ENCODE measurements at places on chromosomes 16 and 17. TPM values are rescaled to one million over a fixed set of nuclear protein-coding genes. Genes with fewer than 3 reads are reported as not detected.

DNA sequence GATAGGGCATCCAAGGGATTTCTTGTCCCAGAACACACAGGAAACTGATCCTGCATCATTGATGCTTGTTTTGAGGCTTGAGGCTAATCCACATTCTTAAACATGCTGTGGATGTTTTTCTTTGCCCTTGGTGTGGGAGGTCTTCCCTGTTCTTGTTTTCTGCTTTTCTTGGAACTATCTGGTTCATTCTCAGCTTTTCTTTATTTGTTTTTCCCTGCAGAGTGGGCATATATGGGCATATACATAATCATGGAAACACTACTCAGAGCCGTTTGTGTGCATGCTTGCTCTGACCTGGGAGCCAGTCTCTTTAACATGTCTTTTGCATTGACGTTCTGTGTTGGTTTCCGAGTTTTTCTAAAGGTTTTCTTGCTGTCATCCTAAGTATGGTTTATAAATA, 300.0 kb downstream of the SNX29 start:
- no peak for DNase-seq

Gene ITGB3
- 30.8 TPM for total RNA-seq

DNA sequence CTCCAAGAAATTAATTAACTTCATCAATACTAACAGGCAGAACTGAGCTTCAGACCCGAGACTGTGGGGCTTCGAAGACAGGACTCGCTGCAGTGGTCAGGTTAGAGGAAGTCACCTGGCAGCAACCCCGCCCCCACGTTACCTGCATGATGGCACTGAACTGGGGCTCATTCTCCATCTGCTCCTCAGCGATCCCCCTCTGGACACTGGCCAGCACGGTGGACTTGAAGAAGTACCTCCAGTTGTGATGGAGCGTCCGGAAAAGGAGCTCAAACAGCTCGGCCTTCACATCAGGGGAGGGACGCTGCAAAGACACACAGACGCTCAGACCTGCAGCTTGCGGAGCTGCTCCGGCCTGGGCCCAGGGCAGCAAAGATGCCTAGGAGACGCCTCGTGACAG, 40.9 kb upstream of the GSG1L start:
- peak; percentile 70 for DNase-seq

Gene CRHR1
- not detected for total RNA-seq

GRCh38 chr16:58009856-58010416, 8.7 kb downstream of the USB1 start:
- peak; percentile 54 for DNase-seq

DNA sequence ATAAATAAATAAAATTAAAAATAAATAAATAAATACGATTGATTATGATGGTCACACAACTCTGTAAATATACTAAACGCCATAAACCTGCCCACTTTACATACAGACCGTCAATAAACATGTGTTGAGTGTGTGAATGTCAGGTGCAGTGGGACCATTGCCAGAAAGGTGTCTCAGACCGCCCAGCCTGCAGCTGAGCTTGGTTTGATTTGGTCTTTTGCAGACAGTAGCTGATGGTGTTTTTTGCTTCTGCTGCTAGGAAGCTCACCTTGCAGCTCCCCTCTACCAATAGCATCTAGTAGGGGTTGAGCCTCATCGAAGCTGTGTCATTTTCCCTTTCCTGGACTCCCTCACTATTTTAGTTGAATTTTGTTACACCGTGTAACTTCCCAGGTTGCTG, 23.5 kb downstream of the UBALD1 start:
- no peak for DNase-seq

Gene CSH1
- total RNA-seq = not detected

DNA sequence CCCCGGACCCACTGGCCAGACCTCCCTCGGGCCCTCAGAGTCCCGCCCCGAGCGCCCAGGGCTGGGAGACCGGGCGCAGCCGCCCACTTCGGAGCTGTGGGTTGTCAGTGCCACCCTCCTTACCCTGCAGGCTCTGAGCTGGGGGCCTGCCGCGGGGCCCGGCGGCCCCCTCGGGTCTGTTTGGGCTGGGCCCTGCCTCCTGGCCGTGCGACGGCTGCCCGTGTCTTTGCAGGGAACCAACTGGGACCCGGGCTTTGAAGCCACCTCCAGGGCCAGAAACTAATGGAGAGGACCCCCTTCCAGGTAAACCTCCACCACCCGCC, 443 bp downstream of the TEDC2 start:
- DNase-seq = no peak

Gene TLCD1
- total RNA-seq = 2.6 TPM

Gene CMTM2
- 51.2 TPM for total RNA-seq

Gene HS3ST6
- not detected for total RNA-seq

- no peak for DNase-seq
Observed at GRCh38 chr16:57775661-57776469, 26.4 kb downstream of the KIFC3 start.

DNA sequence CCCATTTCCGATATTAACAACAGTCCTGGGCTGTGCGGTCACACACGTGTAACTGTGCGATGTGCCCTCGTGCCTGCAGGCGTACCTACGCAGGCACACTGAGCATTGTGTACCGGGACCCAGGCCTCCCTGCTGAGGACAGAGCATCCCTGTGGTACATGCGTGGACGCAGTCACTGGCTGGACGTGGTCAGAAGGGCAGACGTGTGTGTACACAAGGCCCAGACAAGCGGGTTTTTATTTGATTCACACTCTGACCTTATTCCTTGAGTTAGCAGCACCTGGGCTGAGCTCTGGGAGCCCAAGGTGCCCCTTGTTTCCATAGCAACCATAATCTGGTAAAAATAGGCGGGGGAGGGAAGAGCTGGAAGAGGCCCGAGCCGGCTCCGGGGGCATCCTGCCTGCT, 19.5 kb downstream of the RAP1GAP2 start:
- DNase-seq = no peak

GRCh38 chr17:75576661-75577060, 10.9 kb upstream of the MYO15B start:
- DNase-seq = no peak

DNA sequence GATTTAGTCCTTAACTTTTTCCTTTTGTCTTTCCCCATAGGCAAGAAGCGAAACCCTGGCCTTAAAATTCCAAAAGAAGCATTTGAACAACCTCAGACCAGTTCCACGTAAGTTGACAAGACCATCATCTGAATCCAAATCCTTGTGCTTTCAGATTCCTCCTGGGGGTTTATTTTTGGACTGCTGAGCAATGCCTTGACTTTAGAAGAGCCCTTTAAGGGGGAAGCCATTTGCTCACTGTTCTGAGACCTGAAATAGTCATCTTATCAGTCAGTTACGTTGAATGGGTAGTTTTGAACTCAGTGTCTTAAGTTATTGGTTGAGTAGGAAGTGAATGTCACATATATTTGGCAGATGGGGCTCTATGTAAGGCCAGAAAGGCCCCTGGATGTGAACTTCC, 91.2 kb downstream of the MAP2K6 start:
- no peak for DNase-seq

DNA sequence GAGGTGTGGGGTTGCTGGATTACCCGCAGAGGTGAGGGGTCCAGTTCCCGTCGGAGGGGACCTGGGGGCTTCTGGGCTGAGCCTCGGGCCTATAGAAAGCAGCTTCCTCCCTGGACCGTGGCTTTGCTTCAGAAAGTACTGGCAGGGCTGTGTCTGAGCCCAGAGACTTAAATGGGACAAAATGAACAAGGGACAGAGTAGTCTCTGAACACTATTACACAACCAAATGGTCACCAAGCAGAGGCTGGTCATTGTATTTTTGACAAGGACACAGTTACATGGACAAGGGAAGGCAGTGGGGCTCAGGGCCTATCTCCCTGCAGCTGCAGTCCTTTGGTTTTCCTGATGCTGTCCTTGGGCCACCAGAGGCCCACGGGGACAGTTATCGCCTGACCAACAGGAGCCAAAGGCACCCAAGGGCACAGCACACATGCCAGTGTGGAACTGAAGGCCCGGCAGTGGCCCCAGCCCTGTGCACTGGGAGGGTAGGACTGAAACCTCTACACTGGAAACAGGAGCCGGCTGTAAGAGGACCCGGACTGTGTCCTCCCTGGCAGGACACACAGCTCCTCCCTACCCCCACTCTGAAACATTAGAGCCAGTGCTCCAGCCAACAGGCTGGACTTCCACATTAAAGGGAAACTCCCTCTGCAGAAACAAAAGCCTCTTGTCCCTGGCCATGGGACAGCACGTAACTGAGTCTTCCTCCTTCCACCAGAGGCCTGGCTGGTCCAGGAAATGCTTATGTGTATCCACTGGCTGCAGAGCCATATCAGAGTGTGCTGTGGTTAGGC, 26.0 kb upstream of the ERN1 start:
- peak; percentile 84 for DNase-seq

GRCh38 chr17:47937941-47938340, 3.4 kb upstream of the PNPO start:
- no peak for DNase-seq

Gene HOXB7
- 1.9 TPM for total RNA-seq

DNA sequence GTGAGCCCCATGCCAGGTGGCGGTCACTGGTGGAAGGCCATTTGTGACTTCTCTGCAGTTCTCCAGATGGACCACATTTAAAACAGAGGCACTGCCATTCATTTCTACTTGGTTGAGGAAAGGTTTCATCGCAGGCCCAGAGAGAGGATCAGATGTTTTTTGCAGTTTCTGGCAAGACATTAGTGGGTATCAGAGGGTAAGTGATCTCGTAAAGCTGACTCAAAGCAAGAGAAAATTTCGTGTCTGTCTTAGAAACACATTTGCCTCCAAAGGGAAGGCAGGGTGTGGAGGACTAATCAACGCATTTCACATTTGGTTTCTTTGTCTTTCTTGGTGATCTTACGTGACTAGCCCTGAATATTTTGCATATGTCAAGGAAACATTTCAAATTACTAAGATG, 81.8 kb downstream of the PRKCB start:
- DNase-seq = no peak

DNA sequence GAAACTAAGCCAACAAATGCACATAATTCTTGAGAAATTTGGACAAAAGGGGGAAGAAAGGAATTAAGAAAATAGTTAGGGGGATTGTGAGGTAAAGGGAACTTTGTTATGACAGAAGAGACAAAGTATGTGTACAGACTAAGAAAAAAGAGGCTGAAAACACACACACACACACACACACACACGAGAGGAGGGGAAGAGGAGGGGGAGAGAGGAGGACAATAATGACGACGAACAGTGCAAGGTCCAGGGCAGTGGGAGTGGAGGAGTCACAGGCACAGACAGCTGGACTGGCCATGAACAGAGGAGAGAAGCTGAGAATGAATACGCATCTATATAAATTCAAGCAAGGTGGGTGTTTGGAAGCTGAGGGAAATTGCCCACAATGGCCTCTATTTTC, 44.6 kb downstream of the MARVELD3 start:
- no peak for DNase-seq

GRCh38 chr16:22314661-22315626, 17.7 kb downstream of the POLR3E start:
- peak; percentile 21 for DNase-seq

- DNase-seq = peak; percentile 86
Observed at GRCh38 chr17:77320485-77321256, 179.9 kb downstream of the SEC14L1 start.

Gene DDX28
- 12.7 TPM for total RNA-seq

- no peak for DNase-seq
Observed at GRCh38 chr16:69937465-69937951, 13.6 kb upstream of the CLEC18A start.

Gene KRT33A
- total RNA-seq = not detected

GRCh38 chr17:53462393-53462811, 360.3 kb upstream of the KIF2B start:
- DNase-seq = no peak

Measured in spleen (tissue), 13 donors.